Neural cell (in vitro differentiated cells): ENCODE measurements at places on chromosomes 3 and 15. TPM values are rescaled to one million over a fixed set of nuclear protein-coding genes. Genes with fewer than 3 reads are reported as not detected.

Gene IL16
- not detected in 2 replicates for polyA plus RNA-seq

Gene TRIP4
- polyA plus RNA-seq, result 20.8 and 25.7 TPM in 2 replicates

Gene CPNE9
- polyA plus RNA-seq, result 0.32 TPM in 1 of 2 replicates, not detected in the other

Gene NKIRAS1
- 38.1 and 42.1 TPM in 2 replicates for polyA plus RNA-seq

Gene KLHL6
- not detected in 2 replicates for polyA plus RNA-seq

Gene CEP152
- polyA plus RNA-seq, result 1.3 TPM in 2 replicates

Gene PRR23A
- polyA plus RNA-seq, result not detected in 2 replicates

Gene GOLGA6D
- polyA plus RNA-seq, result 0.12 TPM in 1 of 2 replicates, not detected in the other
